ENCODE measurements at places on chromosomes 11 and 22.

DNA sequence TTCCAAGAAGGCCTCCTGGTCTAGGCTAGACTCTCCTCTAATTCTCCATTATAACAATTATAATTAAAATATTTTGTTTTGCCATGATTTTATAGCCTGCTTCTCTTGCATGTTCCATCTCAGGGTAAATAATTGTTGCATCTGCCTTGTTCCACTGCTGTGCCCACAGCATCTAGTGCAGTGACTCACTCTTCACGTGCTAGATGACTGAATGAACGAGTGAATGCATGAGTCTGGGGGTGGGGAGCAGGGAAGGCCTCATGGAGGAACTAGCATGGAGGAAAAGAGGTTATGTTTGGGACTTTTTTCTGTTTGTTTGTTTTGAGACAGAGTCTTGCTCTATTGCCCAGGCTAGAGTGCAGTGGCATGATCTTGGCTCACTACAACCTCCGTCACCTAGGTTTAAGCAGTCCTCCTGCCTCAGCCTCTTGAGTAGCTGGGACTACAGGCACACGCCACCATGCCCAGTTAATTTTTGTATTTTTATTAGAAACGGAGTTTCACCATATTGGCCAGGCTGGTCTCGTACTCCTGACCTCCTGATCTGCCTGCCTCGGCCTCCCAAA lies 5.2 kb upstream of the OAF start:
- no peak for DNase-seq

DNA sequence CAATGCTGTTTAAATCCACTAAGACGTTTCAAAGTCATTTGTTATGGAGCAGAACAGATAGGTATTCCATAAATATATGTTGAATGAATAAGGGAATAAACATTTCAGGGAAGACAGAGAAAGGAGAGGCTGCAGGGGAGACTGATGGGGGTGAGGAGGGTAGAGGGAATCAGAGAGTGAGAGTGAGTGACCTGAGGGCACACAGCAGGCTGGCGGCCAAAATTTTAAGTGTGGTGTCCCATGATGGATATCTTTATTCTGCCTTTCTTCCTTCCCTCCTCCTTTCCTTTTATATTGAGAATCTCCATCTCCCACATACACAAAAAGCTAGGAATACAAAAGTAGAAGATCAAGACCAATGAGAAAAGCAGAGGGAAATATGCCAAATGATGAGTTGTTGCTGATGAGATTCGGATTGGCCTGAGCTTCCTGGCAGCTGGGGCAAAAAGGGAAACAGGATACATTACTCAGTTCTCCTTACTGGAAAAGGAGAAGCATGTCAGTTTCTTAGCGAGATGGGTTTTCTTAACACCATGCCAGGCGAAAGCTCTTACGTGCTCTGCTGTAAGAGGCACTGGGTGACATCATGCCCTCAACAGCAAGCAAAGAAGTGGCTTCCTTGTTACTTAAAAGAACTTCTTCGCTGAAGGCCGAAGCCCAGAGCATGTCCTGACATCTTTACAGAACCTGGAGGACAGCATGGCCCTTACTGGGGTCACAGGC lies 11.2 kb upstream of the CYTH4 start:
- no peak for DNase-seq

DNA sequence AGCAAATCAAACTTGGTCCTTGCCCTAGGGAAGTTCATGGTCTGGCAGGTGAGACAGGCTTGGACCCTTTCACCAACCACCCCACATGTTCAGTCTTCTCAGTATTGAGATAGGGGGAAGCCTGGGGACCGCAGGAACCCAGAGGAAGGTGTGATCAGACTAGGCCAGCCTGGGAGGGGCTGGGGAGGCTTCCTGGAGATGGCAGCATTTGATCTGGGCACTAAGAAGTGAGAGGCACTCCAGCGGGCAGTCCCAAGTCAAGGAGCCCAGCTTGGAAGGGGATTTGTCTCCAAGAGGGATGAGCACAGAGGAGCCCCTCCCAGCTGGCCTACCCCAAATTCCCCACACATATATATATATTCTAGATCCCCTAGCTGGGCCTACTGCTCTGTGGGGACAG lies 5.4 kb downstream of the LRRC32 start:
- no peak for DNase-seq

DNA sequence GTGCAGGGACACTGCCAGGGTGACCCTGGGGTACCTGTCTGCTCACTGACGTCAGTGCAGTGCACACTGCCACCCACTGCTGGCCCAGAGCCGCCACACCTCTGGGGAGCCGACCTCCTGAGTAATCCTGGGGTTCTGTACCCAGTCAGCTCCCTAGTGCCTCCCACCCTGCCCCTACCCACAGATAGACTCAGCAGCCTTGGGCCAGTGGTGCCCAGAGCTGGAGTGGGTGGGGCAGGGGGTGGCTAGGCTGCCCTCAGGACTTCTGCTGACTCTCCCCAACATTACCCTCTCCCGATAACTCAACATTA lies 5.8 kb downstream of the NRXN2 start:
- no peak for DNase-seq

- no peak for DNase-seq
These were observed 5.4 kb downstream of the C11orf96 start for GRCh38 chr11:43947815-43948214.

DNA sequence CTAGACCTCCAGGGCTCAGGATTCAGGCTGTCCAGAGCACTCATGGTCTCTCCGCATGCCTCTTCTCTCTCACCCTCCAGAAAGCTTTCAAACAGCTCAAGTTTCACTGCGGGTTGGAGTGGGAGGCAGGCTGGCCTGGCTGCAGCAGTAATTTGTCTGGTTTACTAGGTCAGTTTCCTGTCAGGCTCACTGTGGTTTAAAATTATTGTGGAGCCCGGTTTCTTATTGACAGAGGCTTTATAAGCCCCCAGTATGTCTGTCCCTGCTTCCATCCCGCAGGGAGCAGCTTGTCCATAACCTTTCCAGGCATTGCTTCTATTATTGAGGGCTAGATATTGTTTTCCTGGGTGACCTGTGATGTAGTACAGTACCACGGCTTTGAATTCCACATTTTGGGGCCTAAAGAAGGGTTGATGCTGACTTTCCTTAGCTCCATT lies 235.3 kb upstream of the SORL1-AS1 start:
- peak; percentile 80 for DNase-seq

Measured in right hindlimb (tissue), 1 donor.